Stimulated activated naive CD4-positive, alpha-beta T cell treated with Interleukin-2 at 50 U/mL for 16 hours (primary cell): ENCODE measurements at places on chromosomes 4 and X.

GRCh38 chr4:170137927-170138326 lies 48.2 kb upstream of the AADAT start:
- DNase-seq = no peak

DNA sequence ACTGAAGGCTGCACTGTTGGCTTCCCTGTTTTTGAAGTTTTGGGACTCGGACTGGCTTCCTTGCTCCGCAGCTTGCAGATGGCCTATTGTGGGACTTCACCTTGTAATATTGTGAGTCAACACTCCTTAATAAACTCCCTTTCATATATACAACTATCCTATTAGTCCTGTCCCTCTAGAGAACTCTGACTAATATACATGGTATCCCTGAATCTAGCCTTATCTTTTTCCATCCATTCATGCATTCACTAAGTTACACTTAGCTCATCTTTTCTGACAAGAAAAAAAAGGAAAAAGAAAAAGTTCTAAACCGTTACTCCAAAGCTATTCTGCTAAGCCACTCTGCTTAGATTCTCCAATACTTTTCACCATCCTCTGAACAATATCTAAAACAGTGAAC lies 1260.2 kb upstream of the PCDH7 start:
- DNase-seq = no peak

DNA sequence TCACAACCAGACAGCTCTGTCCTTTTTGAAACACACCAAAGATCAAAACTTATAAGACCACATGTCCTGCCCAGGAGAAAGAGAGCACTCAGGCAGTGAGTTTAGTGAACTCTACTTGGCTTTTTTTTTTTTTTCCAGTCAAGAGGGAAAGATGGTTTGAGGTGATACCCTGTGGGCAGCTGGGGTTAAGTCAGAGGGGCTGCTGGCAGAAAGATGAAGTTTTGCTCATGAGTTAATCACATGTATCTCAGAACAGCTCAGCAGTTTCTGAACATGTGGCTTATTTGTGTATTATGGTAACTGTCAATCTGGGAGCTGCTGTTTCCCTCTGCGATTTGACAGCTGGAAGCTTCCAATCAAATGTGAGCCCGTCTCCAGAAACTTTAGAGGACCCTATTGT lies 56.4 kb upstream of the MAP3K15 start:
- DNase-seq = peak; percentile 5

- DNase-seq = no peak
Observed at GRCh38 chrX:137432609-137433008, 133.3 kb upstream of the ZIC3 start.

- DNase-seq = no peak
Observed at GRCh38 chr4:145525291-145525740, 43.7 kb downstream of the SMAD1 start.

DNA sequence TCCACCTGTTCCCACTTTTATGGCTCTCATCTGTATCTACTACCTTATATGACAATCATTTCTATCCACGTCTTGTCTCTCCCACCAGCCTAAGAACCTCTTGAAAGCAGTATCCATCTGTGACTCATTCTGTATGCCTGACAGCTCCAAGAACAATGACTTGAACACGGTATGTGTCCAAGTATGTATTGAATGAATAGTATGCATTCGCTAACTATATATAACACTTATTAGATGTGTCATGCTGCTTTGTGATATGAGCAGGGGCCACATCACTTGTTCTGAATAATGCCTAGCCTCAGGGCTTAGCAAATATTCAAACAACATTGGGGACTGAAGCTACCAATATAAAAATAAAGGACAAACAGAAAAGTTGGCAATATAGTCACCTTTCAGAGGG lies 4.9 kb downstream of the OPHN1 start:
- no peak for DNase-seq

DNA sequence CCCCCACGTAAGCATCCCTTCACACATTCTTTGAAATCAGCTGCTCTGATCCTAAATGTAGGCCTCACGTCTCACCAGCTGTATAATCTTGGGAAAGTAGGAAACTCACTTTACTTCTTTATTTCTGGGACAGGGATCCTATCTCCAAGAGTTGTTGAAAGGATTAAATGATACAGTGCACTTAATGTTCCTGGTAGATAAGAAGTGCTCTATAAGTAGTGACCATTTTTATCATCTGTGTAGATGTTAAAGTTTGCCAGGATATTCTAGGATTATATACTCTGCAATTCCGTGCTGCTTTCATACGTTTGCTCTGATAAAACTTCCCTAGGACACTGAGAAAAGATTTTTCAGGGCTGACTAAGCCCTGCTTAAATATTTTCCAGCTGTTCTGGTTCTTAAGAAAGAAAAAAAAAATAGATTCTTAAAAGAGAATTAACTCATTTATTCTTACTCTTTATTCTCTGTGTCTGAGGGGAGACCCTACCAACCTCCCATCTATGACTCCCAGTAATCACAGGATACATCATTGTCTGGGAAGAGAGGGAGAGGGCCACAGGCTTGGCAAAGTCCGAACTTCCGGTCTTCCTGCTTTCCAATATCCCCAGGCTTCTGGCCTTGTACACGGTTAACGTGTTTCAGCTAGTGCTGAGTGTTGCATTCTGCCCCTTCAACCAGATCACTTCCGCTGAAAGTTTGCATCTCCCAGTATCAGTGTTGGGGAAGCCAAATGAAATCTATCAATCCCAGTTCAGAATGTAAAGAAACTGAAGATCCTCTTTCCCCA lies 269.2 kb downstream of the TRIML1 start:
- DNase-seq = no peak

DNA sequence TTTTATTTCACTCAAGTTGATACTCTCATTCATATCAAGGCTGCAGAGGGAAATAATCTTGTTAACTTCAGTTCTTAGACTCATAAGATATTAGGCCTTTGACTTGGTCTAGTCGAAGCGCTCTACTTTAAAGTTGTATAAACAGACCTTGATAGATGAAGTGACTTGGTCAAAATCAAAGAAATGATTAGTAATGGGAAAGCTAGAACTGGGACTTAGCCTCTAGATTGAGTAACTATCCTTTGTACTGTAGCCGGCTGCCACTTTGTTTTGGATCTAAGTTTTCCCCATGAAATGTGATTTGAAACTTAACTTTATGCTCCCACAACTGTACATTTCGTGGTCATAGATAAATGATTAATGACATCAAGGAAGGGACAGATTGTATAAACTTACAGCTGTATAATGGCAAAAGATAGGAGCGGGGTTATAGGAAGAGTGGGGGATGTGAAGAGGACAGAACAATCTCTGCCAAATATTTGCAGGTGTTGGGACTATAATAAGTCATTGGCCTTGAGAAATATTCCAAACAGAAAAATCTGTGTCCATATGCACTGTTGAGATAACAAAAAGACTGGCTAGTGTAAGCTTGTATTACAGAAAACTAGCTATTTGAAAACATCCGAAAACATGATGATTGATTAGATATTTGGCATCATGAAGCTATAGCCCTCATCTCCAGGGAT lies 17.2 kb downstream of the MID2 start:
- no peak for DNase-seq

DNA sequence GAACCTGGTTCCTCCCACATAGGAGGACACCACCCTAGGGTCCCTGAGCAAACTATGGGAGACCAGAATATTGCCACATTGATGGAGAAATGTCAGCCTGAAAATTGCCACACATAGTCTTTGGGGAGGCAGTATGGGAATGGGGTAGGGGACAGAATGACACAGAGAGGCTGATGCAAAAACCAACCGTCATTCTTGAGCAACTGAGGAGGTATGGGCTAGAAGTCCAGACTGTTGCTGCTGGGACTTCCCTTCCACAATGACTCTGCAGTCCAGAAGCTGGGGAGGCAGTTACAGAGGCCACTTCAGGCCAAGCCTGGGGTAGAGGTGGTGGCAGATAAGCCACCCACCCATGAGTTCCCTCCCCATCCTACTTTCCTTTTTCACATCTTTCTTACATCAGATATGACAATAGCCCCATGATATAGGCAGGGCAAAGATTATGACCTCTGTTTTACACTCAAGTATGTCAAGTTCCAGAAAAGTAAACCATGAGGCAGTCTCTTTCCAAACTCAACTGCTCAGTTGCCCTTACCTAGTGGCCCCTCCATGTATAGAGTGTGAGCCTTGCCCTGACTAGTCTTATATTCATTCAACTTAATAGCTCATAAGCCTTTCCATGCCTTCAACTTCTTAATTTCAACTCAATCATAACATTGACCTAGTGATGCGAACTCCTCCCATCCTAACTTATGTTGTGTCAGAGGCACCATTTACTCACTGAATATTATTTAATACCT lies 41.7 kb downstream of the VSIG4 start:
- no peak for DNase-seq

DNA sequence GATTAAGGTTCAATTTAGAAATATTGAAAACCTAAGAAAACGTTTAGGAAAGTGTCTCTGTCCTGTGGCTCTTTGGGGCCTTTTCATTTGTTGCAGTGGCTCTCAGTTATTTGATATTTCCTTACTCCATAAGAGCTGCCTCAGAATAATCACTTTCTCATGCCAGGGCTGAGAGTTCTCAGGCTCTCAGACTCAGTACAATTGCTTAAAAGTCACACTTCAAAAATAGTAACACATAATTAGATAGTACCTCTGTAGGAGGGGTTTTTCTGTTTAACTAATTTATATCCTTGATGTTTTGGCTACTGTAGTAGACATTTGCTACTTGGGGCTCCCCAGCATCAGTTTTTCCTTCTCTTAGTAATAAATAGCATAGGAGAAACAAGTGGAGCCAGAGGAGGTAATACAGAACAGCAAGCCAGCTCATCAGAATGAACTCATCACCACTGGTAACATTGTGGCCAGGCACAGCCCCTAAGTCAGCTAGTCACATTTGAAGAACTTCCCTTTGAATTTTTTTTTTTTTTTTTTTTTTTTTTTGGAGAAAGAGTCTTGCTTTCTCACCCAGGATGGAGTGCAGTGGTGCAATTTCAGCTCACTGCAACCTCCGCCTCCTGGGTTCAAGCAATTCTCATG lies 8.0 kb upstream of the HNRNPD start:
- no peak for DNase-seq

- DNase-seq = no peak
Observed at GRCh38 chr4:22500831-22501714, 14.8 kb downstream of the ADGRA3 start.

GRCh38 chr4:54855191-54855854 lies 197.6 kb downstream of the KIT start:
- DNase-seq = no peak

DNA sequence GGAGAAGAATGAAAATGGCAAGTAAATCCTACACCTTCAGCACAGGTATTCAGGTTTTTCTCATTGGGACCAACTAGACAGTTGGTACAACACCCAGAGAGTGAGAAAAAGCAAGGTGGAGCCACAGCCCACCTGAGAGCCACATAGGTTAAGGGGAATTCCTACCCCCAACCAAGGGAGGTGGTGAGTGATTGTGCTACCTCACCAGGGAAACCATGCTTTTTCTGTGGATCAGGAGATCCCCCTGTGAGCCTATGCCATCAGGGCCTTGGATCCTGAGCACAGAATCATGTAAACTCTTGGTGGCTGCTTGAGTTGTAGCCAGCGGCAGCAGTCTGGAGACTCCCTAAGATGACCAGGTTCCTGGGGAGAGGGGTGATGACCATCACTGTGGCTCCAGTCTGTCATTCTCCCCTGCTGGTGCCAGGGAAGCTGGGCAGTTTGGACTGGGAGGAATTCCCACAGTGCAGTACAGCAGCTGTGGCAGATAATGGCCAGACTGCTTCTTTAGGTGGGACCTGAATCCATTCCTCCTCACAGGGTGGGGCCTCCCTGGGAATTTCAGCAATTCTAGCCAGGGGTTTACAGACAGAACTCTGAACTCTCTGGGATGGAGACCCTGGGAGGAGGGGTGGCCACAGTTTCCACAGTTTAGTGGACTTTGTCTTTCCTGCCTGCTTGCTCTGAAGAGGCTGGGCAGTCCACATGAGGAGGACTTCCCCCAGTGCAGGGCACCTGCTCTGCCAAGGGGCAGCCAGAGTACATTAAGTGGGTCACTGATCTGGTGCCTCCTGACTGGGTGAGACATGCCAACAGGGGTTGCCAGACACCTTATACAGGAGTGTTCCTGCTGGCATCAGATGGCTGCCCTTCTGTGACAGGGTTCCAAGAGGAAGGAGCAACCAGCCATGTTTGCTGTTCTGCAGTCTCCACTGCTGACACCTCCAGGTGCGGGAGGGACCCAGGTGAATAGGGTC lies 43.2 kb downstream of the PARM1 start:
- no peak for DNase-seq

GRCh38 chr4:118836301-118837120 lies 585 bp upstream of the SEC24D start:
- peak; percentile 28 for DNase-seq

DNA sequence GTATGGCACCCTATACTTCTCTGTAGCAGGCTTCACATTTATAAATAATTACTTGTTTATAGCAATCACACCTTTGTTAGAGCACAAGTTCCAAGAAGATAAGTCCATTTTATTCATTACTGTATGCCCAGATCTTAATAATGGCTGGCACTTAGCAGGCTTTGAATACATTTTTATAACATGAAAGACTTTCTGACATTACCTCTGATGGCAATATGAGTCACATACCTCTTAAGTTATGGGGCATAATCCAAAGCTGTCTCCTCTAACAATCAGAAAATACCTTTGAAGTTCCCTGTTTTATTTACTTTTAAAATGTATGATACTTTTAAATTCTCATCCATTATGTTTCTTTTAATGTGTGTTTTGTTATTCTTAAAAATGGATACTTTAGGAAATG lies 12.2 kb downstream of the SCRG1 start:
- no peak for DNase-seq

GRCh38 chrX:130086447-130087206 lies 23.7 kb downstream of the ELF4 start:
- DNase-seq = peak; percentile 58

DNA sequence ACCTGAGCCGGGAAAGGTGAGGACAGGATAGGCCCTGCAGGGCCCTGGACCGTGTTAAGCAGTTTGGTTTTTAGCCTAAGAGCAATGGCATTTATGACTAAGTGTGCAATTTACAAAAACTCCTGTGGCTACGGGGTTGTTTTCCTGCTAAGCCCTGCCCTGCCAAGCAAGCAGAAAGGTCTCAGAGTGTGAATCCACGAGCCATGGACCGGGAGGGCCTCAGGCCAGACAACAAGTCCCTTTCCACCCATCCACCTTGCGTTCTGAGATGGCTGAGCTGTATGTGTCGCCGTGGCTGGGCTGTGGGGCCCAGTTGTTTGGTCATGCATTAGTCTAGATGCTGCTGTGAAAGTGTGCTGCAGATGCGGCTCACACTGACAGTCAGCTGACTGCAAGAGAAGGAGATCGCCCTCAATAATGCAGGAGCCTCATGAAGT lies 33.9 kb upstream of the AFAP1 start:
- no peak for DNase-seq
